CD4-positive, alpha-beta T cell treated with Interleukin-2 at 100 ng/mL for 4 hours (primary cell): ENCODE measurements at places on chromosomes 4 and X.

DNA sequence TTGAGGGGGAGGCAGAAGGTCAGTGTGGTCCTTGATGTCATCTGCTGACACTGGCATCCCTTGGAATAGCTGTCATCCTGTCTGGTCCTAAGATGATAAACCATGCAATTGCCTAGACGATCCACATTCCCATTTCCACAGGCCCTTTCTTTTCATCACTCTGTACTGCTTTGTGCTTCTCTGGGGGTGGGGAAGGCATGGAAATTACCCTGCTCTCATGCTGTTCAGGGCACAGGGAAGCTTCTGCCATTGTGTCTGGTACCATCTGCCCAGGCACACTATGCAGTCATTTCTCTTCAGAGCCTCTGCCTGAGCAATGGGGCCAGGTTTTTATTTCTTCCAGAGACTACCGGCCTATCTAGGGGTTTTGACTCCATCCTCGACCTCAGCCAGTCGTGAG lies 49.7 kb upstream of the ELOVL6 start:
- DNase-seq = no peak

- no peak for DNase-seq
Observed at GRCh38 chr4:24405926-24406325, 178.4 kb downstream of the DHX15 start.

DNA sequence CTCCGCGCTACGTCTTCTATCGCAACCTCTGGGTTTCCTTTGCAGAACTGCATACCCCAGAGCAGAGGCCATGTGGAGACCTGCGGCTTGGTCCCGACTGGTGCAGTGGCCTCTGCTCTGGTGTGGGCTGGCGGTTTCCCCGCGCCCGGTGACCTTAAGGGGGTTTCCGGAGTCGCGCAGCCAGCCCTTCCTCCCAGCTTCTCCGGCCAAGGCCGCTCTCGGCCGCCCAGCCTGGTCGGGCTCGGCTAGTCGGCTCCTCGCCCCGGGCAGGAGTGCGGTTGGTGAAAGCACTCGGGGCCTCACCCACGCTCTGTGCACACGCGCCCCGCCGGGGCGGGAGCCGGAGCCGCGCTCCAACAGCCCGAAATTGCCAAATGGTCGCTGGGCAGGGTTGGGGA lies 84.9 kb downstream of the BCOR start:
- DNase-seq = no peak

DNA sequence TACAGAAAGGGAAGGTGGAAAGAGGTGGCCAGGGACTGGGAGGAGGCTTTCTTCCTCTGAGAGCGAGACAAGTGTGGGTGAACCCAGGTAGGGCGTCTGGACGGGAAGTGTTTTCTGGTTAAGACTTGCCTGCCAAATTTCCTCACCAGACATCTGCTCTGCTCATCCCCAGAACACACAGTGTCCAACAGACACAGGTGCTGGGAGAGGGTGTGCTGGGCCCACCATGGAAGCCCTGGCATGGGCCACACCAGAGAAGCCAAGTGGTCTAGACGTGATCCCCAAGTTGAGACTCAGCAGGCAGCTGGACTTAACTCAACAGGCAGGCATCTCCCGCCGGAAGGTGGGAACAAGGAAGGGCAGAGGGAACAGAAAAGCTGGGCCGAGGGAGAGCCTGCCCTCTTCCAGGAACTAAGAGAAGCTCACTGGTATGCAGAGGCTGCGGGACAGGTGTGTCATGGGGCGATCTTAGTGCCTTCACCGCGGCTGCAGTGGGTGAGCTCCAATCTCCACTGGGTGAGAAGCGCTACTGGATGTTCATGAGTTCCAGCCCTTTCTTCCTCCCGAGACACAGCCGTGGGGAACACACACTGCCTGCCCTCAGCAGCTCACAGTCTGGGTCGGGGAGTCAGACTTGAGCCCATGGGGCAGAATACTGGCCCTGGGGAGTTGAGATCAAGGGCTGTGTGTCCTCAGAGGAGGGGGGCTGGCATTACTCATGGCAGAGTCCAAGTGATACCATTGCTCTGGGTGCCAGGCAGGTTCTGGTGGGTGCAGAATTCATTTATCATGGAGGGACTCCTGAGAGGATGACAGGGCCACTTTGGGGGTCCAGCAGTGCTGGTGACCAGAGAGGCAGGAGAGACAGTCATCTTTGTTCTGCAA lies 110.2 kb downstream of the CPZ start:
- no peak for DNase-seq

DNA sequence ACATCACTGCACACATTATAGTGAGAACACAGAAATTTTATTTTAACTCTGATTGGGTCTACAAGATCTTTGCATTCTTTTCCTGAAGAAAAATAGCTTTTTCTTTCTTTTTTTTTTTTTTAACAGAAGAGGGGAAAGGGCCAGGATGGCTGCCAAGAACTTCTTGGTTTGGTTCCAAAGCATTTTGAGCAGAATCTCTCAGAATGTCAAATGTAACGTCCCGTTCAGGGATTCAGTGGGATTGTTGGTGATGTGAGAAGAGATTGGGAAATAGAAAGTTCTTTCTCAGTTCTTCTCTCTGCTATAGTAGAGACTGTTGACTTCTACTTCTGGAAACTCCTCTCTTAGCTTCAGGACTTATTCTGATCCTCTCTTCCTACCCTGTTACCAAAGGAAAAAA lies 70.9 kb upstream of the CBR4 start:
- no peak for DNase-seq

GRCh38 chrX:96682516-96682915 lies 2.1 kb upstream of the DIAPH2 start:
- peak; percentile 43 for DNase-seq

- DNase-seq = no peak
Observed at GRCh38 chr4:30939069-30939468, 218.9 kb downstream of the PCDH7 start.

DNA sequence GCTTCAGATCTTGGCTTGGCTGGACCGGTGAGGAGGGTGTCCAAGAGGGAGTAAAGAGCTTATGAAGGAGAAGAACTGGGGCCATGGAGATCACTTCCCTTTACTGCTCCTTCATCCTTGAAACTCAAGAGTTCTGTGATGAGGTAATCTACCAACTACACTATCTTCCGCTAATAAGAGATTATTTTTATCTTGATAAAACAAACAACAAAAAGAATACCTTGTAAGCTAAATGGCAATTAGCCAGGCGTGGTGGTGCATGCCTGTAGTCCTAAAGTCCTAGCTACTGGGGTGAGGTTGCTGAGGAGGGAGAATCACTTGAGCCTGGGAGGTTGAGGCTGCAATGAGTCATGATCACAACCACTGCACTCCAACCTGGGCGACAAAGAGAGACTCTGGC lies 47.4 kb downstream of the HAUS3 start:
- DNase-seq = no peak

DNA sequence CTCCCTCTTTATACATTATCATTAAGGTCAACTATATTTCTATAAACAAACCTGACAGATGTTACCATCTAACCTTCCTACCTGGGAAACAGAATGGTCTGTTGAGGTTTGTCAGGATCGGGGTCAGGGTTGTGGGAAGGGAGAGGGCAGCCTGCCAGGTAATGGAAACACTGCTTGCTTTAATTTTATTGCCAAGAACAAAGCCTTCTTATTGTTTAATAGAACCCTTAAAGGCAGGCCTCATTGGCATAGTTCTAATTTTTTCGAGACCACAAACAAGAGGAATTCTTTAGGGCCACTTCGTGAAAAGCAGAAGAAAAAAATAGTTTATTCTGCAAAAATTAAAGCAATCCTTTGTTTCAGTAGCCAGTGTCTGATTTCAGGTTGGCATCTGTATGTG lies 113.2 kb downstream of the MID1 start:
- DNase-seq = no peak

- DNase-seq = no peak
Observed at GRCh38 chrX:129976441-129976840, 6.0 kb upstream of the BCORL1 start.

DNA sequence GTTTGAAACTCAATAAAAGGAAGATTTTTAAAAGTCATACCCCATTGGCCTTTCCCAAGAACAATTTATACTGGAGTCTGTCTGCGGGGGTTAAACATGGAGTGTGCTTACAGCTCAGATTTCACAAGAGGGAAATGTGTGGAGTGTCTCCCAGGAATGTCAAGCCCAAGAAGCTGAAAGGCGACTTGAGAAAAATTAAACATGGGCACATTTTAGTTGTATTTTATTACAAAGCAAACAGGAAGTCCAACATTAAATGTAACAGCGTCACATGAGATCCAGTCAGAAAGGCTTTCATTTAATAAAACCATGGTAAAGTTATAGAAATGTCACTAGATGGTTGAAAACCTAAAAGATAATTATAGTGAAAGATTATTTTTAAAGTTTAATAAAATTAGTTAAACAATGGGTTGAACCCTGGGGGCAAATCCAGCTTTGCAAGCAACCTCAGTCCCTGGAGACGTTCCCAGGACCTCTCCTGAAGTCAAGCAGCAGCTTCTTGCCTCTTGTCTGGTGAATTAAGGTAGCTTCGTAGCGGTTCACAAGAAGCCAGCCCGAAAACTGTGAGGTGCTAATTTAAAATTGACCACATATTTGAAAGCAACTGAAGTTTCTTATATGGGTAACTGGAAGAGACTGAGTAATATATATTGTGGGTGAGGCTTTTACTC lies 168.4 kb upstream of the EDNRA start:
- no peak for DNase-seq

- DNase-seq = no peak
Observed at GRCh38 chr4:6696611-6697010, 2.9 kb downstream of the S100P start.

DNA sequence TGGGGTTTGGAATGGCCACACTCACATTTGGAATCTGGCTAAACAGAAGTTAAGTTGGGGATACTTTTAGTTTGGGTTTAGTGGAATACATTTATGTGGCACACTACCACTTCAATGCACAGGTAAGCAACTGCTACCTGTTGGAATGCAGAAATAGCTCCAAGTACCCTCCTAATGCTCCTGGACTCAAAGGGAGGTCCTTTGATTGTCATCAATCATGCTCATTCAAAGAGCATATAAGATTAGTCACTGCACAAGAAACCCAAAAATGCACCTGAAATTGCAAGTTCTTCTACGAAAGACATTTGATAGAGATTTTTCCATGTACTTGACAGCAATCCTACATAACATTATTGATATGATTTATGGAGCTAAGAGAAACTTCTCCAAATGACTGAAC lies 247.7 kb downstream of the ANKRD50 start:
- no peak for DNase-seq
